ENCODE measurements at places on chromosomes 5 and 9. TPM values are rescaled to one million over a fixed set of nuclear protein-coding genes. Genes with fewer than 3 reads are reported as not detected.

PCDHAC1 gene
- total RNA-seq = 0.47 TPM

DNLZ gene
- total RNA-seq = 24.9 TPM

ENTPD8 gene
- not detected for total RNA-seq

DNA sequence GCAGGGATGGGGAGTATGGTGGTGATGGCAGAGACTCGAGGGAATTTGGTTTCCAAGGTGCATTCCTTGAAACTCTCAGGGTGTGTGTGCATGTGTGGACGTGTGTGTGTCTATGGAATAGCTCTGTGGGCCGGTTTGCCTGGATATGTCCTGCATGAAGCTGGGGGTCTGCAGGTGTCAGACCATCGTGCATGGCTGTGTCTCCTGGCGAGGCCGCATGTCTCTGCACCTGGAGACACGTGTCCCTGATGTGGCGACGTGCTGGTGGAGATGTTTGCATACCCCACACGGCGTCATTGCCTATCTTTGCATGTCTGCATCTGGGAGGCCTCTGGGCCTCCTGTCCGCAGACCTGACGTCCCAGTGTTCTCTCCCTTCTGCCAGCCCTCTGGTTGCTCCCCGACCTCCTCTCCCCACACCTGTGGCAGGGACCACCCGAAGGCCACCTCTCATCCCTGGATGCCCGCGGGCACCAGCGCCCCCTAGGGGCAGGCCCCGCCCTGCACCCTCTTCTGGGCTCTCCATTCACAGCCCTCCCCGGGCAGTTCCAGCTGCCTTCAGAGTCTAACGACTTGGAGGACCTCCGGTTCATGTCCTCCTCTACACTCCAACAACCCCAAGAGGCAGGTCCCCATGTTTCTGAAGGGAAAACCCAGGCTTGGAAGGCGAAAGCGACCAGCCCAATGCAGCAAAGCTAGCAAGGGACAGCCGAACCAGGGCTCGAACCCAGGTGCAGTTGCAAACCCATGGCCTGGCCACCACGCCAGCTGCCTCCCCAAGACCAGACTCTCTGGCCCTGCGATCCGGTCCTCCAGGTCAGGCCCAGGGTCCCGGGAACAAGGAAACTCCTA, 88.6 kb downstream of the LMX1B start:
- DNase-seq = peak; percentile 38

GRCh38 chr5:130213607-130214006, 309.3 kb downstream of the CHSY3 start:
- DNase-seq = no peak

- DNase-seq = no peak
Measured at GRCh38 chr5:35622974-35623373, 5.3 kb downstream of the SPEF2 start.

DNA sequence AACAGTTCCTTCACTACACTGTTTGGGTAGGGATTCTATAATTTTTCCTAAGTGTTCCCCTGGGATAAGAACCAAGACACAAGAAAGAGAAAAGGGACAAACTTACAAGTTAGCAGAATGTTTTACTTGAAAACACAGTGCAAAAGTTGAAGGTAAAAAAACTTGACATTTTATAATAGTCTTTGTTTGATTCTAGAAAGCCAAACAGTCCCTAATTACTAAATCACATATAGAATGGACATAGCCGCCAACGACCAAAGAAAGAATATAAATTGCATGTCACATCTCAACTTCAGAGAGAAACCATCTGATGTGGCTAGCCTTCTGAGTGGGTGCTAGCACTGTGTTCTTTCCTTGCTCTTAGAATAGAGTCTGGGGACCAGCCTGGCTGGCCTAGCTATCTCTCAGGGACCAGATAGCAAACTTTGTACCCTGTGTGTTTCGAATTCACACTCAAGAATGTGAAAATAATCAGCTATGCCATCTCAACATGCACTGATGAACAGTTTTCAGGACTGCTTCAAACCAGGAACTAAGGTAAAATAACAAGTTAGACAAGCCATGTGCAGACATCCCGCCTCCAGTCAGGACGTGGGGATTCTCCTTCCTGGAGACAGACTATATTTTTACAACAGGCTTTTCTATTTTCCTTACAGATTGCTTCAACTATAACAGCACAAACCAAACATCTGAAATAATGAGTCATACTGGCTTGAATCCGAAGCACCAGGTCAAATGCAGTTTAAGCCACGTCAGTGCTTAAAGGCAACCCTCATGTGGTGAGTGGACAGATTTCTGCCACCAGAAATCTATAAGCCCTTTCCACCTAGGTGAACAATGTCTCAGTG, 53.7 kb downstream of the LHFPL2 start:
- peak; percentile 66 for DNase-seq
